ENCODE measurements at places on chromosomes 4 and X.

DNA sequence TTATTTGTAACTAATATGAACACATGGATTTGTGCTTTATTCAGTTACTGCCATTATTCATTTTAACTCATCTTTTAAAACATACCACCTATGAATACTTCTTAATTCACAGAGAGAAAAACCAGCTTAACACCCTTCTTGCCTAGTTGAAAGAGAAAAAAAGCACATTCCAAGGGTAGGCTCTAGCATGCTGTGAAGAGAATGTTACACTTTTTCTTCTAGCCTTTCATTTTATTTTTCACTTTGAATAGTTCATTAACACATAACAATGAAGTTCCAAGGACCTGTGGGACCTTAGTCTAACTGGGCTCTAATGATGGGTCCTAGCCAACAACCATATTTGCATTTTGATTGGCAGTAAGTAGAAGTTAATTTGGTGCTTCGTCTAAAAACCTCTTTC lies 279.9 kb upstream of the MAGEB2 start:
- no peak for DNase-seq

GRCh38 chr4:125140966-125141495 lies 173.7 kb upstream of the FAT4 start:
- DNase-seq: no peak

GRCh38 chrX:46459603-46460002 lies 85.6 kb downstream of the ZNF674 start:
- no peak for DNase-seq

DNA sequence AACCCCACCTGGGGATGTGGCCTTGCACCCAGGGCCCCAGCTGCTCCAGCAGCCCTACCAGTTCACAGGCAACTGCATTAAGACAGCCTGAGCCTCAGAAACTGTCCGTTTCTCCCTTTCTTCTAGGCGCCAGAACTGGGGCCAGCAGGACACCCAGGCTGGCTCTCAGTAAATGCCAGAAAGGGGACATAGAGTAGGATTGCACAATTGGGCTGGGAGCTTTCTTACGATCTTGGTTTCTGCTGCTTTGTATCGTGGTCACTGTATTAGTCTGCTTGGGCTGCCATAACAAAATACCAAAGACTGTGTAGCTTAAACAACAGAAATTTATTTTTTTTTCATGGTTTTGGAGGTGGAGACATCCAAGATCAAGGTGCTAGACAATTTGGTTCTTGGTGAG lies 48.4 kb downstream of the NALF2 start:
- DNase-seq: no peak

DNA sequence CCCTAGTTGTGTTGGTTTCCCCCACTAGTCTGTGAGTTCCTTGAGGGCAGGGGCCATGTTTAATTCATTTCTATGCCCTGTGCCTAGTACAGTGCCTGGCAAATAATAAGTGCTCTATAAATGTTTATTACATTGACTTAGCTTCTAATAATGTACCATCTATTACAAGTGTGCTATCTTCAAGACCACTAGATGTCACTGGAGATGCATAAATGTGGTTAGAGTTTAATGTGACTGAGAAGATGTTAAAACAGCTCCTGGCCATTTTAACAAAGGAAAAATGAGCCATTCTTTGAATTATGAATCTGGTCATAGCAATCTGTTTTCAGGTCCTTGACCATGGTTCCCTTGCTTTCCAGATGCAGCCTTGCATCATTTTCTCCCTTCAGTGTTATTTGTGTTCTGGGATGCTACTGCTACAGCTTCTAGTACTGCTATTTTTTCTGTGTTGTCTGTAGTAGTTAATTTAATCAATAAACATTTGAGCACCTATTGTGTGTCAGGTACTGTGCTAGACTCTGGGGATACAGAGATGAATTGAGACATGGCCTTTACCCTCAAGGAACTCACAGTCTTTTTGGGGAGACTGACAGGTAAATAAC lies 43.2 kb downstream of the SLC9A6 start:
- DNase-seq: peak; percentile 2

GRCh38 chrX:153469811-153470410 lies 465 bp downstream of the HAUS7 start:
- peak; percentile 28 for DNase-seq

DNA sequence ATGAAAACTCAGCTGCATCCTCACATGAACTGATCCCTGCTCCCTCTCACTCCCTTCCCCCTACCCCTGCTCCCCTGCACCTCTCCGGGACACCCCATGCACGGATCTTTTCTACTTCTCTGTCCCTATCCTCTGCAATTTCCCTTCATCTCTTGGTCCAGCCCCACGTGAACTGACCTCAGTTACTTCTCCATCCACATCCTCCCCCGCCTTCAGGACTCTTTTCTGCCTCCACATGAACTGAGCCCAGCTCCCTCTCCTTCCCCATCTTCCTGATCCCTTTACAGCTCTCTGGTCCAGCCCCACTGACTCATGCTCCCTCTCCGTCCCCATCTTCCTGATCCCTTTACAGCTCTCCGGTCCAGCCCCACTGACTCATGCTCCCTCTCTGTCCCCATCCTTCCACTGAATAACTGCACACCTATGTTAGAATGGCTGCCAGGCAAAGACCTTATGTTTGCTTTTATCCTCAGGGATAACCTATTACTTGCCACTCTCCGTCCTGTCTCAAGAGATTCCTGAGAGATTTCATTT lies 5.6 kb downstream of the CETN2 start:
- DNase-seq: no peak

DNA sequence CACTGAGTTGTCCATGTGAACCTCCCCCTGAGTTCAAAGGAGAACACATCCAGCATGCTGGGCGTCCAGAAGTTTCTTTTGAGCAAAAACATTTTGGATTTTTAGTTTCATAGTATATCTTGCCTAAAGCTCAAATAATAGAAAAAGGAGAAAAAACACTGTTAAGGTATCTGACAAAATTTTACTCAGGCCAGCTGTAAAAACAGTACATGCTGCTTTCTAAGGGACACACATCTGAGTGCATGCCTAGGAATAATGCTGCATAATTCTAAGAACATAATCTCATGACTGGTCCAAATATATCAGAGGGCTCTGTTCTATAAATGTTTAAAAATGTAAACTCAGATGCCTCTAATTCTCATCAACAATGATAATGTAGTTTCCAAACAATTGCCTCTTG lies 561.3 kb upstream of the INTU start:
- DNase-seq: no peak

GRCh38 chr4:94533405-94534223 lies 81.9 kb downstream of the PDLIM5 start:
- peak; percentile 56 for DNase-seq

DNA sequence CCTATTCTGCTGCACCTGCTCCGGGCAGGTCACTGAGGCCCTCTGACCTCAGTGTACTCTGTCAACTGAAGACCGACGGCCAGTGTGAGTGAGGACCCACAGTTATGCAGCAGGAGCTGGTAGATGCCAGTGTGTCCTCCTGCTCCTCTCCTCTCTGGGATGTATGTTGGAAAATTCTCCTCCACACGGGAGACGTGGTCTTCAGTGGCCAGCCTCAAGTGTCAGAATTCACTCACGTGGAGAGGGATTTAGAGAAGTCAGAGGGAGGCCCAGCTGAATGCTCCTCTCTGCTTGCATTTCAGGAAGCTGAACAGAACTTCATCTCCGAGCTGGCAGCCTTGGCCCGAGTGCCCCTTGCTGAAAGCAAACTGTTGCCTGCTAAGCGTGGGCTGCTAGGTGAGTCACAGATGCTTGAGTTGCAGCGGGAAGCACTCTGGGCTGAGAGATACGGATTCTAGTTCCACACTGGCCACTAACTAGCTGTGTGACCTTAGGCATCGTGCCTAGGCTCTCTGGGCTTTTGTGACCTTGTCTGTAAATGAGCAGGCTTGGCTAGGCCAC lies 83.6 kb downstream of the CRMP1 start:
- DNase-seq: no peak

DNA sequence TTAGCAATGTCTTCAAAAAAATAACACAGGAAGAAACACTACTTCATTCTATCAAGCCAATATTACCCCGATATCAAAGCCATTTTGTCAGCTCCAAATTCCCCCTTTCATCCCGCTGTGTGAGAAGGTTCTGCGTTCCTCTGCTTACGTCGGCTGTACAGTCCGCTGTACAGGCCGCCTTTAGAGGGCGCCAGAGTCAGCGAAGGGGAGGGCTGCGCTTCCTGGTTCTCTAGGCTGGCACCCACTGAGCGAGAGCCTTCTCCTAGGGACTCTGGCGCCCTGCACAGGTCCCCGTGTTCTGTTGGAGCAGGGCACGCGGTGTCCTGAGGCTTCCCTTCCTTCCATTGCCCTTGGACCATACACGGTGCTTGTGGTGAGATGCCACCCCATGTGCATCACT lies 25.3 kb upstream of the CT45A1 start:
- DNase-seq: no peak

DNA sequence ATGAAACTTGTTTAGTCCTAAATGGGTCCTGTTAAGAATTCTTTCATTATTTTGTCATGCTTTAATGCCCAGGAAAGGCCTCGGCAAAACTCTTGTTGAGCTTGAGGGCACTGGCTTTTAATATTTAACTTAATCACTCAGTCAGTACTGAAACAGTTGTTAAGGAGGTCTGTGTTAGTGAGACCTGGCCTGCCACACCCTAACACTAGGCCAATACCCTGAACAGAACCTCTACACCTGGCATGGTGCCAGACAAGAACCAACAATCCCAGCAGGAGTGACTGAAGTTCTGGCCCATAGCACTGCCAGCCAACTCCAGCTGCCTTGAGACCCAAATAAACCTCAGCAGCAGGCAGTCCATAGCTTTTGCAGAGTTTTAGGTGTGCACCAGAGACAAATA lies 85.7 kb upstream of the ITM2A start:
- DNase-seq: no peak

GRCh38 chrX:57156397-57157049 lies 19.3 kb upstream of the SPIN2A start:
- DNase-seq: peak; percentile 1

GRCh38 chr4:101198682-101199339 lies 148.5 kb downstream of the PPP3CA start:
- DNase-seq: peak; percentile 70

DNA sequence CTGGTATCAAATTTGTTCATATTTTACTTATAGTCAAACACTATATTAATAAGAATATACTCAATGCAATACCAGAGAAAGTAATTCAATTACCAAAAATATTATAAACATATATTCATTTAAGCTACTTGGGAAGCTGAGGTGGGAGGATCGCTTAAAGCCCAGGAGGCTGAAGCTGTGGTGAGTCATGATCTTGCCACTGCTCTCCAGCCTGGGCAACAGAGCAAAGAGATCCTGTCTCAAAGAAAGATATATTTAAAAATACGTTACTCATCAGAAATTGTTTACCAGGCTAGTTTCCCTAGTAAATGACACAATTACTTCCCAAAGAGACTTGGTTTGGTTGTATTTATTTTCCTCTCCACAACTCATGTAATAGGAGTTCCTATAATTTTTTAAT lies 433.6 kb downstream of the GASK1B start:
- DNase-seq: no peak

GRCh38 chrX:142977128-142977914 lies 48.4 kb upstream of the SPANXN4 start:
- DNase-seq: no peak

GRCh38 chrX:155112171-155112570 lies 40.9 kb downstream of the BRCC3 start:
- DNase-seq: no peak

- DNase-seq: no peak
Observed at GRCh38 chr4:98148856-98149255, 5.6 kb upstream of the STPG2 start.

- DNase-seq: no peak
Observed at GRCh38 chrX:107742700-107743191, 32.8 kb downstream of the TSC22D3 start.

DNA sequence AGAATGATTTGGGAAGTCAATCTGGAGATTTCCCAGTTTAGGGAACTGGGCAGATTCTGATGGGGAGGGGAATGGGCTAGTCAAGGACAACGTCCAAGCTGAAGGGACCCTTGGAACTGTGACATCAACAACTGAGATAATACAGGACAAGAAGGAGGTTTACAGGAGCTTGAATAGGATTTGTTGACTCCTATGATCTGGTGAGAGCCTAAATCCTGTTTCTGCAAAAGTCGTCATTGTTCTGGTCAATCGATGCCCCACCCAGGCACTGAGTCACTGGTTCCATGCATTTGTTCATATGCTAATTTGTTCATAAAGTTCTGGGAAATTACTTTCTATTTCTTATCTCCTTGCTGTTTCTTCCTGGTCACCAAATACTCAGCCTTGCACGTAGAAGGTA lies 15.3 kb upstream of the PDGFRA start:
- no peak for DNase-seq

DNA sequence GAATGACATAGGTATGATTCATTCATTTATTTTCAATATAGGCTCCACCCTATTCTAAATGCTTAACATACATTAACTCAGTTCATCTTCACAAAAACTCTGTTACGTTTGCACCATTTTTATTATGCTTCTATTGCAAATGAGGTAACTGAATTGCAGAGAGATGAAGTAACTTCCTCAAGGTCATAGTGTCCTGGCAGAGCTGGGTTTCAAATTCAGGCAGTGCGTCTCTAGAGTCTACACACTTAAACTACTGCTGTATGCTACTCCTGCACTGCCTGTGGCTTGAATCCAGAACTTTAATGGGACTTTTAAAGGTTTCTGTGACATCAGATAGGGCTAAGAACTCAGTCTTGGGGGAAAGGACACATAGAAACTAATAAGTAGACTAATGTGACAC lies 413.4 kb downstream of the UBE2NL start:
- no peak for DNase-seq

DNA sequence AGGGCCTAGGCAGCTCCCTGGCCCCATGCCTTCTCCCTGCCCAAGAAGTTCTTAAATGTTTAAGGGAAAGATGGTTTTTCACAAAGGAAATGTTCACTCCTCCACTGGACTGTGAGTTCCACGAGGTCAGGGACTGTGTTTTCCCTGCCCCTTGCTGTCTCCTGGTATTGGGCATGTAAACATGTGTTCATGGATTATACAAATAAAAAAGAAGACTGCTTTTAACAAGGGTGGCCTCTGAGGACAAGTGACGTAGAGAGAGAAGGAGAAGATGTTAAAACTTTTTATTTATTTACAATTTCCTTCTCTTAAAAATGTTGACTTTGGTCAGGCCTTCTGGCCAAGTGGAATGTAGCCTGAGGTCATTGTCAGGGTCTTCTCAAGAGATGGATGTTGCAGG lies 66.0 kb downstream of the FHDC1 start:
- no peak for DNase-seq

GRCh38 chr4:116374815-116375214 lies 710.6 kb downstream of the TRAM1L1 start:
- no peak for DNase-seq

DNA sequence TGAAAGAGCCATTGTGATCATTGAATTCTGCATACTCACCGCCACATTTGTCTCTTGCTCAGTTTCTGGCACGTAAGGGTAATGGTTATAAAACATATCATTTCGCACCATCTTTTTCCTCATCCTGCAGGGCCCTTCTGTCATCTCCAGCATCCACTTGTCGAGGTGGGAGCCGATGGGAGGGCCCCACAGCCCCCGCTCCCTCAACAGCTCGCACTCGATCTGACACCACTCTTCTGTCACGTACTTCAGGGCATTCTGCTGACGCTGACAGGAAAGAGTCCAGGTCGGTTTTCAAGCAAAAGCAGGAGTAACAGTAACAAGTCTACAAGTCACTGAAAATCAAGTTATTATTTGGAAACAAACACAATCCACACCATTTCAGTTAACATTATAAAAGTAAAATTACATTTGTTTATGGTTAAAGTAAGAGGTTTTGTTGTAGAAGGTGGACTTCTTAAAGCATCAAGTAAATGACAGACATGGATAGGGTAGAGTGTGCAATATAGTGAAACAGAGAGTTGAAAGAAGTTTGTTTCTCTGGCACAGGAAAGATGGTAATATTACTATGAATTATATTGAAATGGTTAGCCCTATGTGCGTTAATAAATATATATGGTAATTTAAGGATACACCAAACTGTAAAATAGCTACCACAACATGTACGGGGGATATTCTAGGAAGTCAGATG lies 150.6 kb downstream of the CDS1 start:
- DNase-seq: no peak
